ENCODE measurements at places on chromosomes 6 and 20. TPM values are rescaled to one million over a fixed set of nuclear protein-coding genes. Genes with fewer than 3 reads are reported as not detected.

The EDN1 gene
- 45.7 TPM for total RNA-seq

The ACSS1 gene
- total RNA-seq = 13.1 TPM

The FILIP1 gene
- total RNA-seq = 0.32 TPM

The COL11A2 gene
- 0.92 TPM for total RNA-seq

The NKX2-4 gene
- total RNA-seq = not detected

The C20orf144 gene
- total RNA-seq = 0.13 TPM

The KHDC1L gene
- total RNA-seq = 0.40 TPM

The GRIK2 gene
- 0.34 TPM for total RNA-seq

The MICA gene
- total RNA-seq = 27.9 TPM

The CD93 gene
- not detected for total RNA-seq

The LKAAEAR1 gene
- total RNA-seq = 1.3 TPM

The TMEM151B gene
- total RNA-seq = 0.05 TPM

The HAO1 gene
- total RNA-seq = not detected

The C6orf58 gene
- 0.15 TPM for total RNA-seq

The SLC22A7 gene
- not detected for total RNA-seq

The UNC5CL gene
- total RNA-seq = 0.52 TPM

The SLC25A27 gene
- total RNA-seq = 0.36 TPM

The SMOC2 gene
- total RNA-seq = not detected

The TRIM26 gene
- 25.8 TPM for total RNA-seq

The HLA-DOB gene
- total RNA-seq = 0.19 TPM

All from A549 treated with CORT108297 at 1 μM for 4 hours (cell line).